ENCODE measurements at places on chromosomes 1 and 21.
A peak's percentile ranks its signal among the peaks of the same experiment; 100 is the strongest.

DNA sequence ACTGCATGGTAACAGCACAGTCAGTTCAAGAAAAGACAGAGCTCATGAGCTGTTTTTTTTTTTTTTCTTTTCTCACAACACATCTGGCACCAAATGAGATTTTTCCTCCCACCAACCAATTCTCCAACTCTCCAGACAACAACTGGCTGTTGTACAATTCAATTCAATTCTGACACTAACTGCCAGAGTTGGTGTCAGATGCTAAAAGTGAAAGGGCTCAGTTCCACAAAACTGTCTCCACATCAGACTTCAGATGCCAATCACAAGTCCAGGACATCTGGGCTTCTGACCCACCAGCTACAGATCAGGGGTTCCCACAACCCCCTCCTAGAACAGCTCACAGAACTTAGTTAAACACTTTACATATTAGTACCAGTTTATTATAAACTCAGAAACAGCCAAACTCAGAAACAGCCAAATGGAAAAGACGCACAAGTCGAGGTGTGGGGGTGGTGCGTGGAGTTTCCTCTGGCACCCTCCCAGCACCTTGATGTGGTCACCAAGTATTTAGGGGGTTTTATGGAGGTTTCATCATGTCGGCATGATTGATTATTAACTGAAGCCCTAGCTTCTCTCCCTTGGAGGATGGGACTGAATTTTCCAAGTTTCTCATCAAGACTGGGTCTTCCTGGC is 39.2 kb upstream of the LRRC8D start:
- DNase-seq: peak; percentile 66

- no peak for DNase-seq
These were observed 402.4 kb upstream of the PROX1 start for GRCh38 chr1:213585402-213585801.

- DNase-seq: no peak
These were observed 900.1 kb downstream of the TTLL7 start for GRCh38 chr1:83098791-83099190.

DNA sequence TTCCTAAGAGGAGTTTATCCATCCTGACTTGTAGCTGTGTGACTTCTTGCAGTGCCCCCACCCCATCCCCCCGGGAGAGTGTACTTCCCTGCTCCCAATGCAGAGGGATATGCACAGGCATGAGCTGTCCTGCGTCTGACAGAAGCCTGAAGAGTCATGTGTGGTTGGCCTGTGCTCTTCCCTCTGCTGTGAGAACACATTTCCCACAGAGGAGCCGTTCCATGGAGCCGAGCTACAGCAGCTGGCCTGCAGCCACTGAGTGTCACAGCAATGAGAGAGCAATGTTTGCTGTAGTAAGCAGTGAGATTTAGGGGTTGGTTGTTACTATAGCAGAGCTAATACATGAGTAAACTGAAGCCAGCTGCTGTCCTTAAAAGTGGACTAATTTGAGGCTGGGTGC is 22.0 kb downstream of the PARS2 start:
- no peak for DNase-seq

GRCh38 chr1:47791879-47792608 is 205.1 kb downstream of the TRABD2B start:
- DNase-seq: no peak

GRCh38 chr1:109573785-109574184 is 25.4 kb downstream of the GNAI3 start:
- no peak for DNase-seq

DNA sequence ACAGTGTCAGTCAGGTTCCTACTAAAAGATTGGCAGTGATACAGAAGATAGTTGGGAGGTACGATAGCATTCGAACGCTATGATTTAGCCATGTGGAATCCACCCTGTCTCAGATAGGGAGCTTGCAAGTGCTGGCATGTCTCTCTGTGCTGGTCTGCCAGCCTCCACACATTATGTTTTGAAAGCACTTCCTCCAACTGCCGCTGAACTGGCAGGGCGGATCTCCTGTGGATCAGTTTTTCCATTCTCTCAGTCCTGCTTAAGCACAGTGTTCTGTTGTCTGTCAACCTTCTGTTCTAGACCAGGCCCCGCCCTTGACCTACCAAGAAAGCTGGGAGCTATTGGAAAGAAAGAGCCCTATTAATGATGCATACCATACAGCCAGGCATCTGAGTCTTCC is 65.5 kb upstream of the PALMD start:
- DNase-seq: no peak

- no peak for DNase-seq
These were observed 74.1 kb upstream of the POU3F1 start for GRCh38 chr1:38120552-38121230.

GRCh38 chr21:43767984-43768867 is 7.9 kb downstream of the CSTB start:
- DNase-seq: no peak

DNA sequence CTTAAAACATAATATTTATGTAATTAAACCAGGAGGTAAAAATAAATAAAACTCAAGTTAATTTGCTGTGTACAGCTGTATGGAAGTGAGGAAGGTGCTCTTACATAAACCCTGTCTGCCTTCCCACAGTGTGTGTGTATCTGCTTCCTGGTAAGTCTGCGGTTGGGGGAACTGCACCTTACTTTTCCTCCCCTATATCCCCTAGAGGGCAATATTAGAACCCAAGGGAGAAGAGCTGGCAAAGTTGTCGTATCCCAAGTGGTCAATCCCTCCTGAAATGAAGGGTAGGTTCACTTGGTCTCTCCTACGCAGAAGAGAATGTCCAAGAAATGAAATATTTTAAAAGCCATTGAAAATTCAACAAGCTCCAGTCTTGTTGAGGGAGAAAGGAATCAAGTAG is 17.8 kb upstream of the JAK1 start:
- no peak for DNase-seq

DNA sequence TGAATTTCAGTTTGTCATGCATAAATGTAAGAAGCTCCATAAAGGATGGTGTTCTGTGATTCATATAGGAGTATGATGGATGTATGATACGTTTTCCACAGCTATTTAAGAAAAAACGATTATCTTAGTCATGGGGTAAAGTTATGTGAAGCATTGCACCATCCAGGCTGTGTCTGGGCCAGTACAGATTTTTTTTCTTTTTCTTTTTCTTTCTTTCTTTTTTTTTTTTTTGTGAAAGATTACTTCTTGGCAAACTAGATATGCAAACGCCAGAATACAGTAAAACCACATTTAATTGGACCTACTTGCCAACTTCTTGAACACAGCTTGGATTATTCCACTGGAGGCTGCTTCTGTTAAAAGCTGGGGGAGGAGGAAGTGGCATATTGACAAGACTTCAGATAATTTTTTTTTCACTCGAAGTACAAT is 14.9 kb downstream of the ZBTB18 start:
- DNase-seq: no peak

GRCh38 chr1:206568256-206568655 is 44.0 kb downstream of the EIF2D start:
- DNase-seq: no peak

GRCh38 chr1:6004412-6005123 is 12.3 kb upstream of the NPHP4 start:
- no peak for DNase-seq

- DNase-seq: no peak
These were observed 75.8 kb upstream of the WNT4 start for GRCh38 chr1:22218618-22219250.

- DNase-seq: no peak
These were observed 35.4 kb upstream of the PKN2 start for GRCh38 chr1:88648706-88649105.

DNA sequence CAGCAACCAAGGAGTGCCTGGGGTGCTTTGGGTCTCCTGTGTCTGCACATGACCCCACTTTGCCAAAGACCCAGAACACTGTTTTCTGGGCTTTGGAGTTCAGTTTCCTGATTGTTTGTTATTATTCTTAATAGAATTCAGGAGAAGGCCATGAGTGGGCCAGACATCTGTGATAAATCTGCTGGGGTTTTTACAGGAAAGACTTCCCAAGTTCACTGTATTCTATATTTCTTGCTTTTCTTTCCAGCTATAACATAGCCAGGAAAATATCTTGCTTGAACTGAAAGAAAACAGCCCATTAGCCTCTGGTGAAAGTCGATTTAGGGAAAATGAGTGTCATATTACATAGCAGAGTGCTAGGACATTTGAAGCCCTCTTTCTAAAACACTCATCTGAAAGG is 345.1 kb upstream of the USP24 start:
- DNase-seq: no peak

GRCh38 chr1:116726872-116727820 is 27.1 kb upstream of the CD2 start:
- DNase-seq: no peak

DNA sequence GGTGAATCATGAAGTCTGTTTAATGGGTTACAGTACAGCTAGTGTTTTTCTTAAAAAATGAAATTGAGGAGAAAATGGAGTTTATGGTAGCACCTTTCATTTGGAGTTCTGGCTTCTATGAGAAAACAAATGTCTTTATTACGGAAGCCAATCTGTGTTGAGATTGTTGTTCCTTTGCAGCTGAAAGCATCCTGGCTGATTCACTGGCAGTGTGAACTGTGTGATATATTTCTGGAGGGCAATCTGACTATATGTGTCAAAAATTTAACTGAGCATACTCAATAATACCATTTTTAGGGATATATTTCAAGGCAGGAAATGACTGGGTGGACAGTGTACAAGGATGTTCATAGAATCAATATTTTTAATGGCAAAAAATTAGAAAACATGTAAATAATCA is 46.6 kb upstream of the LYST start:
- no peak for DNase-seq

- DNase-seq: no peak
These were observed 42.1 kb upstream of the NBPF3 start for GRCh38 chr1:21397813-21398188.

- no peak for DNase-seq
These were observed 10.4 kb upstream of the MRPL9 start for GRCh38 chr1:151773702-151774101.

DNA sequence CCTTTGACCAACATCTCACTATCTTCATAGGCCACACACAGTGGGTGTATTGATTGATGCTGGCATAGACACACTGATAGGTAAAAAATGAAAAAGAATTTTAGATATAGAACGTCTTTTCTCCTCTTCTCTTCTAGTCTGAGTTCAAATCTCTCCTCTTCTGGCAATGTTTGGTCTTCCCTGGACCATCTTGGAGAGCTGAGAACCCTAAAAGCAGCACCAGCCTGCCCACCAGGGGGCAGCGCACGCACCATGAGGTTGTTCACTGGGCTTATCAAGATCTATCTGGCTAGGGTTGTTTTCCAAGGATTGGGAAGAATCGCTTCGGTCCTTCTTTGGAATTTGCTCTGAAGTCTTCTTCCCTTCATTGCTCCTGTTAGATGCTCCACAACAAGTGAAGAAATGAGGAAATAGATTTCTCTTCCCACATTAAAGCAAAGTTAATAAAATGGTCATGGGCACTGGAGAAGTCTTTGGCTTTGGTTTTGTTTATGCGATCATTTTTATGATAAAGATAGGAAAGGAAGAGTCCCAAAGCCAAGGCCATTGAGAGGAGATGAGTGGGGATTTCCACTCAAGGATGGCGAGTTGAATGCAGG is 104.0 kb upstream of the OLIG2 start:
- peak; percentile 40 for DNase-seq

DNA sequence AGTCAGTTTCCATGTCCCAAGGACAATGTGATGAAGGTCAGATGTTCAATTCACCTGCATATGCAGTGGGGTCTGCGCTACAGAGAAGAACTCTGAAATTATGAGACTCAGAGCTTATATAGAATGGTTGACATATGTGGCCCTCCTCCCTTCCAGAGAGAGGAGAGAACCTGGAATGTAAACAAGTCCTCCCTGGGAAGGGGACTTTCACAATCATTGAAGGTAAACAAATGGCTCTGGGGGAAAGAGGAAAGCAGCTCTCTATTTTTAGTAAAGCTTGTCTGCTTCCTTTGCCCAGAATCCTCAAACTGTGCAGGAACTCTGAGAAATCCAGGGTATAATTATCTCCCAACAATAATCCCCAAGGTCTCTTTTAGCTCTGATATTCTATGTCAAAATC is 9.8 kb downstream of the OVGP1 start:
- no peak for DNase-seq

- no peak for DNase-seq
These were observed 67.1 kb downstream of the MAST2 start for GRCh38 chr1:45870500-45870899.

All from stimulated activated CD8-positive, alpha-beta memory T cell treated with anti-CD3 and anti-CD28 coated beads, Interleukin-2, amount 100 ng/mL, for 48 hours (primary cell).